Activated T-cell treated with anti-CD3 and anti-CD28 coated beads, Interleukin-2, amount 50 U/mL, for 1 hour (primary cell): ENCODE measurements at places on chromosomes 4 and X.

GRCh38 chrX:101485212-101485949 is at the start of gene ARMCX4:
Gene ARMCX4 (plus strand): TSS chrX:101485456. CDS start chrX:101488590, 3,134 bp downstream.
- peak; percentile 50 for DNase-seq

DNA sequence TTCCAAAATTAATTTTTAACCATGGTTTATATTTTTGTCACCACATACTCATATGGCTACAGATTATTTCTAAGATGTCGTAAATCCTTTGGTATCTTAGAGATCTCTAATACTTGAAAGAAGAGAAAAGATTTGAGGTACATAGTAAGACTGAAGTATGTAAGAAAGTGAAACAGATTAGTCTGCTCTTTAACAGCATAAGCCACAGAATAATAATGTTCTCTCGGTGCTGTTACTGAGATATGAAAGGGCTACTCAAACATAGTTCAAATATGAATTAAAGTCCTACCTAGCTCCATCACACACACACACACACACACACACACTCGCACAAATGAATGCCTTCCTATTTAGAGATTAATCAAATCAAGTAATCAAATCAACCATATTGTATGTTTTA is 274.1 kb upstream of the PCDH18 start:
- DNase-seq, result no peak

DNA sequence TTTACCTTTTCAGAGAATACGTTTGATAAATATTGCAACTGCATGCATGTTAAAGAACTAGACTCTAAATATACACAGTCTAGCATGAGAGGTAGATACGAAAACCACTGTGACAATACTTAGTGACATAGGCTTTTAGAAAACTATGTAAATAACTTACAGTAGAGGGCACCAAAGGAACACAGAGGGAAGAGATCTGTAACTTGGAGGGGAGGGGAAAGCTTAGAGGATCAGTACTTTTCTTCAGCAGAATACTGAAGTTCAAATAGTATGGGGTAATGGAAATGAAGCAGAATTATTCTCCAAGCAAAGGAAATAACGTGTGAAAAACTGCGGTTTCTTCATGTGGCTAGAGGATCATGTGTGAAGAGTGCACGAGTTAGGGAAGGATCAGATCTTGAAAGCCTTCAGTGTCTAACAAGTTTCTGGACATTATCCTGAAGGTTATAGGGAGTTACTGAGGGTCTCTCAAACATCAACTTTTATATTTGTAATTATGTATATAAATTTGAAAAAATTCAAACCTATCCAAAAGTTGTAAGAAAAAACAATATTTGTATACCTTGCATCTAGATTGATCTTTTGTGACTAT is 264.3 kb downstream of the NPFFR2 start:
- no peak for DNase-seq

GRCh38 chr4:88242144-88242543 is 42.2 kb downstream of the PPM1K start:
- DNase-seq, result no peak

DNA sequence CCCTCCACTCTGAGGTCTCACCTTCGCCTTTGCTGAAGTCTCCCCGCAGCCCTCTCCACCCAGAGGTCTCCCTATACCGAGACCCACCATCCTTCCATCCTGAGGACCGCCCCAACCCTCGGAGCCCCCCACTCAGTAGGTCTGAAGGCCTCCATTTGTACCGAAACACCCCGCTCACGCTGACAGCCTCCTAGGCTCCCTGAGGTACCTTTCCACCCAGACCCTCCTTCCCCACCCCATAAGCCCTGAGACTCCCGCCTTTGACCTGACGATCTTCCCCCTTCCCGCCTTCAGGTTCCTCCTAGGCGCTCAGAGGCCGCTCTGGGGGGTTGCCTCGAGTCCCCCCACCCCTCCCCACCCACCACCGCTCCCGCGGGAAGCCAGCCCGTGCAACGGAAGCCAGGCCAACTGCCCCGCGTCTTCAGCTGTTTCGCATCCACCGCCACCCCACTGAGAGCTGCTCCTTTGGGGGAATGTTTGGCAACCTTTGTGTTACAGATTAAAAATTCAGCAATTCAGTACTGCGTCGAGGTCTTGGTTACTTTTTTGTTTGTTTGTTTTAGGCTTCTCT is 5.0 kb downstream of the SOD3 start:
- DNase-seq, result no peak

DNA sequence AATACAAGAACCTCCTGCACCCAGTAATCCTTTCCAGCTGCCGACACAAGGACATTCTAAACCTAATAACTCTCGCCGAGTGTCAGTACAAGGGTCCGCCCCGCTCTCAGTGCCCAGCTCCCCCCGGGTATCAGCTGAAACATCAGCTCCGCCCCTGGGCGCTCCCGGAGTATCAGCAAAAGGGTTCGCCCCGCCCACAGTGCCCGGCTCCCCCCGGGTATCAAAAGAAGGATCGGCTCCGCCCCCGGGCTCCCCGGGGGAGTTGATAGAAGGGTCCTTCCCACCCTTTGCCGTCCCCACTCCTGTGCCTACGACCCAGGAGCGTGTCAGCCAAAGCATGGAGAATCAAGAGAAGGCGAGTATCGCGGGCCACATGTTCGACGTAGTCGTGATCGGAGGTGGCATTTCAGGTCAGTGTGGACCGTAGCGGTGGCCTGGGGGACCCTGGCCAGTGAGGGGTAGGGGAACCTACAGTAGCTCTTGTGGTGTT is at the start of gene MAOA:
TSS of gene MAOA (plus strand) at position 295 of the 490 bp plus-strand sequence. CDS start at position 338, 43 bp downstream.
- peak; percentile 46 for DNase-seq

GRCh38 chr4:154471526-154472331 is 19.9 kb downstream of the DCHS2 start:
- no peak for DNase-seq

DNA sequence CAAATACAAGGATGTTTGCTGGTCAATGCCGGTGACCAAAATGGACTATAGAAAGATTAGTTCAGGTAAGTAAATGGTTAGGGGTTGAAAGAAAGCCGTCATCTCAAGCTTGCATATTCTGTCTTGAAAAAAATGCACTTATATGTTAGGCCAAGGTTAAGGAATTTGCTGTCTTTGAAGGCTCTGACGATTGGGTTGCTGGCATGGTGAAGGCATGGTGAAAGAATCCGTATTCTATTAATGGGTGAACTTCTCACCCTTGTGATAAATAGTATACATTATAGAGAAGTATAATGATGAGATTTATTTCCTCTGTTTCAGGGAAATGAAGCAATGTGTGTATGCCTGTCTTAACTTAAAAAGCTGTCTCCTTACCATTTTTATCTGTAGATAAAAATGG is 132.6 kb downstream of the ADGRL3 start:
- no peak for DNase-seq

- DNase-seq, result no peak
Measured at GRCh38 chrX:9659571-9660195, 106.0 kb downstream of the GPR143 start.

GRCh38 chr4:32196950-32197688 is 1477.0 kb downstream of the PCDH7 start:
- no peak for DNase-seq

GRCh38 chr4:17681281-17682221 is 67.1 kb downstream of the MED28 start:
- DNase-seq, result no peak

- no peak for DNase-seq
Measured at GRCh38 chrX:134782796-134783195, 124.5 kb upstream of the PLAC1 start.

DNA sequence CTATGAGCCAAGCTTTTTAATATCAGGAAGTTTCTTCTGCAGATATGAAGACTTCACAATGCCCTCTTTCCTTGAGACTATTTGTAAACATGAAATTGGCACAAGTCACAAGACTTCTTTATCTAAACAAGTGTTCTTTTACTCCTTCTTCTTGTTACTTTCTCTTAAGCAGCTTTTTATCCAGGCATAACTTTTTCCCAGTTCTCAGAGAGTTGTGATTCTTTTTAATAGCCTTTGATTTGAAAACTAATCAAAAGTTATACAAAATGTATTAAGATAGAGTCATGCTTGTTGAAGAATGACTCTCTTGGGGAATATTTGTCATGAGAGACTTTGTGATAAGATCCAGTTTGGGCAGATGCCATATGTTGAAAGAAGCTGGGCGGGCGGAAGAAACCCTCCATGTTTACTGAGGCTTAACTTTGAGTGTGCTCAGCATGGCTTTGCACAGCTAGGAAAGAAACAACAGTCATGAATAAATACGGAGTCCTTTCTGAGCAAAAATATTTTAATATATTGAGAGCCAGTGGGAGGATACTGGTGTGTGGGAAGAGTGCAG is 39.3 kb downstream of the SYTL5 start:
- DNase-seq, result no peak

DNA sequence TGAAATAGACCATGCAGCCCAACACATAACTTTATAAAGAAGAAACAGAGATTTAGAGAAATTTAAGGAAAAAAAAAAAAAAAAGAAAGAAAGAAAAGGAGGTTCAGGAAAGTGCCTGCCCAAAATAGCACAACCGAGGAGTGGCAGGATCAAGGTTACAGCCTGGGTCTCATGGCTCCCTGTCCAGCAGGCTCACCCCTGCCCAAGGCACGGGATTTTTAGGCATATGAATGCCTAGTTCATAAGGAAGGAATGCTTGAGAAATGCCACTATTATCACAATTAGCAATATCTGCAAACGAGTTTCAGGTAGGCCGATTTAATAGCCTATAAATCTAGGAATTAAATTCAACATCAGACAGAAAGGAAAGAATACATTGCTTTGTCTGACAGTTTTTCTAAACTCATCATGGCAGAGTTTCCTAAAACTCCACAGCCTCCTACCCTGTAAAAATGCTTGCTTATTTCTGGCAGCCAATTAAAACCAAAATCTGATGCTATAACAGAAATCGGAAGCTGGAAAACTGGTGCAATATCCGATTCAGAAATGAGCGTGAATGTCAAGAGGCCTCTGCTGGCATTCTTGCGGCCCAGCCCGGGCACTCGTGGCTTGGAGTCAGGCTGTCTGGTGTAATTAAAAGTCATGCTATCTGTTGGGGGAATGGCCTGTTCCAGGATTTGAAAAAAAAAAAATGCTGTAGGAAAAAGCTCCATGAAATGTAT is 63.5 kb downstream of the GEMIN8 start:
- DNase-seq, result no peak

GRCh38 chr4:92305148-92305877 is 1.5 kb downstream of the GRID2 start:
- no peak for DNase-seq

DNA sequence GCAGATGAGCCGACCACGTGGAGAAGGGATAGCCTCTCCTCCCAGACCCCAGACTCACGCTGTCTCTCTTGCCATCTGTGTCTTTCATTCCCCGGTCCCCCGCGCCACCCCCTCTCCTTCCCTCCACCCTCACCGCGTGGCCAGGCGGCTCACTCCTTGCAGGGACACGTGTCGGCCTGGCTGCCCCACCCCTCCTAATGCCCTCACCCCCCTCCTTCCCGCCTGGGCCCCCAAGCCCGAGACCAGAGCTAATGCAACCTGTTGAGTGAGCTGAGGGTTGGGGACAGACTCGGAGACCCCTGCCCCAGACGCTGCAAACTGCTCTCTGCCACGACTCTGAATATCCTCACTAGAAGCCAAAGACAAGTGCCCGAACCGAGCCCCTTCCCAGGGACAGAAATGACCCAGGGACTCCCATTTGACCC is 1.8 kb downstream of the SLC38A5 start:
- no peak for DNase-seq

- no peak for DNase-seq
Measured at GRCh38 chrX:23745786-23746185, 2.7 kb upstream of the ACOT9 start.

DNA sequence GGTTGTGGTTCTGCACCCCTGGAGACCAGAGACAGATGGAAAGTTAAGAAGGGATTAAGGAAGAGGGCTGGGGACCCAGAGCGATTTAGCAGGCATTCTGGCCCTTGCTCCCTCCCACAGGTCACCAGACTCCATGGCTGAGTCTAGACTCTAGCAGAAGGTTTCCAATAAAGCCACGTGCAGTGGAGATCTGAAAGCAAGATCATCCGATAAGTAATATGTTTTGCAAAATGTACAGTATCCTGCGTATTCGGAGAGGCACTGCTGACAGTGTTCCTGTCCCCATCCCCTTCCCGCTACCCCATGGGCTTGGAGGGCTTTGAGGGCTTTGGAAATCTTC is 531 bp upstream of the GPRIN3 start:
- no peak for DNase-seq

DNA sequence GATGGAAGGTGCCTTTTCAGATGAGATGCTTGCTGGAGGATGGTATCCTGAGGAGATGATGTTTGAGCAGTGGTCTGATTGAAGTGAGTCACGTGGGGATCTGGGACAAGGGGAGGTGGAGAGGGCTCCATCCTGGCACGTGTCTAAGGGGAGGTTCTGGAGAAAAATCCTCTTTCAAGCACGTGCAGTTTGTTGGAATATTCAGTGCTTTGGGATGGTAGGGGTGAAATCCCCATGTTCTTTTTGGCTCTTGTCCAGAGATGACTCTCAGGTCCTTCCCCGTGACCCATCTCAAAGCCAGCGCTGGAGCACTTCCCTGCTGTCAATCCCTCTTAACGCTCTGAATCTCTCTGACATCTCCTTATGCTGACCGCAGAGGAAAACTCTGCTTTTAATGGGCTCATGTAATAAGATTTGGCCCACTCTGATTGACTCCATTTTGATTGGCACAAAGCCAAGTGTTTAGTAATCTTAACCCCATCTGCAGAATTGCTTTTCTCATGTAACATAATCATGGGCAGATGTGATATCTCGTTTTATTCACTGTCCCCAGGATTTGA is 10.8 kb upstream of the KLKB1 start:
- DNase-seq, result no peak

DNA sequence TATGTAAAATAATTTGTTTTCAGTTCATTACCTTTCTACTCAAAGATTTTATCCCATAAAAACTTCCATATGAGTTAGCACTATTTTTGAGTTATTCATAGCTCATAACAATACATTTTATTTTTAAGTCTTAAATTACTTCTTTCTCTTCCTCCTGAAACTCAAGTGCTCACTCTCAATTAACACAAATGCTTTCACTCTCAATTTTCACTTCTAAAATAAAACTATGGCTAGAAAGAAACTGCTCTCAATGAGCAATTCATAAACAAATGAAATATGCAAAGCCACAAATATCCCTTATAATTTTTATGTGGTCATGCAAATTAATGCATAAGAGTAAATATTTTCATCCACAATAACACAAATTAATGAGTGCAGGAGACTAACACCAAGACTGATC is 38.8 kb downstream of the MAML3 start:
- no peak for DNase-seq

GRCh38 chr4:123825596-123826291 is 429.1 kb downstream of the SPRY1 start:
- no peak for DNase-seq

DNA sequence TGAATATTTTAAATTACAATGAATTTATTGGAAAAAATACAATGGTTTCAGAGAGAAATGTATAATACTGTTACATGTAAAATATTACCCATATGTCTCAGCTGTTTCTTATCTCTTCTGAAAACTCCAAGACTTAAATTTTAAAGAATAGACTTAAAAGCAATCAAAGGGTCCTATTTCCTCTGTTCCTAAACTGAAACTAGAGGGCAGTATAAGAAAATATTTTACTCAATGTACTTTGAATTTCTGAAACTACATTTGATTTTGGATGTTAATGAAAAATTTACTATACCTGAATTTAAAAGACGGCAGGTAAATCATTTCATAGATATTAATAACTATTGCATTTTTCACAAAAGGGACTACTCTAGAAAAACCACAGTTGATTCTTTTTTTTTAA is 200.2 kb downstream of the LRBA start:
- DNase-seq, result no peak

GRCh38 chr4:139761461-139761860 is 95.8 kb downstream of the MGST2 start:
- no peak for DNase-seq

GRCh38 chr4:144715230-144715629 is 69.3 kb downstream of the HHIP start:
- DNase-seq, result no peak
